ENCODE measurements at places on chromosomes 7 and 10.

DNA sequence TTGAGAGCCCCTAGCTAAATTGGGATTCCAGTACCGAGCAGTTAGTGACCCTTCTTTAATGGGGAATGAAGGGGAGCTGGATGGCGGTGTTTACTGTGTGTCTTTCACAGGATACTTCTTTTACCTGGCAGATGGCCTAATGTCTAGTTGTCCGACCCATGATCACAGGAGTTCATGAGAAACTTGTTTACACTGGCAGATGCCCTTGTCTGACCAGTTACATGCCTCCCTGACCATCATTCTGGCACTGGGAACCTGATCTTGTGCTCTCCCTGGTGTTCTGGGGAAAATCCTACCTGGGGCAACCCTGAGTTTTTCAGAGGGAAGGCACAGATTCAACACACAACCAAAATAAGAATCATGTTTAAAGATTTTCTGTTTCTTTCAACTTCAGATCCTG, 120.1 kb upstream of the SLC13A1 start:
- DNase-seq: no peak

DNA sequence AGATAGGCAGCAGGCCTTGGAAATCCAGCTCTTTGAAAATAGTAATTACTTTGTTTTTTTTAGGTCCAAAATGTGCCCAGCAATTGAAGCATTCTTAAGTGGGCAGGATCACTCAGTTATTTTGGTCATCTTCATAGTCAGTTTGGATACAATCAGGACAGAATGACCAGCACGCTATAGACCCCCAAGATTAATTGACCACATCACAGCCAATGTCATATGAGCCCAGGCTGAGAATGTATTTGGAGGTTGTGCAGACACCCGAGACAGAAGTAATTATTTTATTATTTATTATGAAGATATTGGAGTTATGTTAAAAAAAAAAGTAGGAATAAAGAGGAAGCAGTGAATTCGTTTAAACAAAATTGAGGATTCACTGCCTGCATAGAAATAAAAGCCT, 93.3 kb upstream of the PFKP start:
- DNase-seq: no peak

DNA sequence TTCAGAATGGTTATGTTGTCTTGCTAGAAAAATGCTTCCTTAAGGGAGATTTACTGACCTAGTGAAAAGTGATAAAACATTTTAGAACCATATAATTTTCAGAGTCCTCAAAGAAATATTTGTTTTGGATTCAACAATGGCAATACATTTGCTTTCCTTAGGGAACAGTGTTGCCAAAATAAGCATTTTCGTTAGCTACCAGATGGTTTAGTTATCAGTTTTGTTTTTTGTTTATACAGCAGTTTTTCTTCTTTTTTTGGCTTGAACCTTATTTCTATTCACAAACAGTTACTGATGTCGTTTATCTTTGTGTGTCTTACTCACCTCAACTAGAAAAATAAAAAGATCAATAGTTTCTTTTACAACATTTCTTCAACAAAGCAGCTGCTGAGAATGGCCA, 48.6 kb downstream of the EXOC4 start:
- no peak for DNase-seq

DNA sequence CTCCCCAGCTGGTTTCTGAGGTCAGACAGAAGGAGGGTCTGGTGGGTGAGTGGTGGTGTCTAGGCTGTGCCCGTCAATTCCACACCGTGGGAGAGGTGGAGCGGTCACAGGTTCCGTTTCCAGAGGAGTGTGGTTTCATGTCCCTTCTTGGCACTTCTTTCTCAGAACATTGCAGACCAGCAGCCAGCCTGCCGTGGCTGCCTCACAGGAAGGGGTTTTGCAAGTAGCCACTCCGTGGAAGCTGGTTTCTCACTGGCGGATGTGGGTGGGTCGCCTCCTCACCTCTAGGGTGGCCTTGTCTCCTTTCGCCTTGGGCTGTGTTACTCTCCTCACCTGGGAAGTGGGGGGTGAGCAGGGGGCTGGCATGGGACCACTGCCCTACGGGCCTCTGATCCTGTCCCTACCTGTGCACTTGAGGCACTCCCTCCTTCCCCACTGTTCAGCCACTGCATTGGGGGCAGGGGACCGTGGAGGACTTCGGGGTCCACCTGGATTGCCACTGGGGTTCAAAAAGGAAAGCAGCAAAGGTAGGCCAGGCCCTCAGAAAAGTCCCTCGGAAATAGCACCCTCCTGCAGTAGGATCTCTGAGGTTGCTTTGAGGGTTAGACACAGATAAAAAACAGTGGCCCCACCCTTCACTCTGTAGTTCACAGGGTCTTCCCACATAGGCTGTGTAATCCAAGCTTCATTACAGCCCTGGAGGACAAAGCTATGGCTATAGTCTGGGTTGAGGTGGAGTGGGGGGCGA, 33.9 kb downstream of the TSPAN14 start:
- DNase-seq: no peak

DNA sequence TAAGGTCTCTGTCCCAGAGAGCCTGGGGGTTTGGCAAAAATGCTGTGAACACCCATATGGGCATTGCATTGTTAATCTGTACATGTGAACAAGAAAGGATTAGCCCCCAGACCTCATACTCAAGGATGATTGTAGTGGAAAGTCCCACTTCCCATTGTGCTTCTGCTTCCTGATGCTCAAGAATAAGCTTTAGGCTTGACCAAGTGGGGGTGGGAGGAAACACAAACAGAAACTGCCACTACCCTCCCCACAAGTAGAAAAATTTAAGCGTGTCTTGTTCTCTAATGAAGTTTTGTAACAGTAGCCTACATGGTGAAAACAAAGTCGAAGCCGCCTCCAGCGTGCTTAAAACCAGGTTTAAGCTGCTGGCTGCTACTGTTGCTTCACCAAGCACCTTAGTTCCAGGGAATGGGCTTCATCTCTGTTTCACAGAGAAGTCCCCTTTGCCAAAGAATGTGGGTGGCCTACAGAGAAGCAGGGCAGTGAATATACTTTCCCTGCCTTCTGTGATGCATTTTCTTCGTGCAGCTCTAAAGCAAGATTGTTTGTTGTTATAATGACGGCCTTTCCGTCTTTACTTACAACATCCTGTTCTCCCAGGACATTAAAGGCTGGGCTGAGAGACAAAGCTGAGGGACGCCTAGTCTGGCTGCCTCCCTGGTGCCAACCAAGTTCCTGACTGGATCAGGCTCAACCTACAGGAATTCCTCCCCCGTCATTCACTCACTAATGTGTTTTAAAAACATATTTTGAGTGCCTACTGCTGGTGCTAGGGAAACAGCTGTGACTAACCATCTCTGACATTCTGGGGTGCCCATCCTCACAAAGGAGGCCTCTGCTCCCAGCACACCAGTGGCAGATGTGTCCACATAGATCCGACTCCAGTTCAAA, 32.1 kb upstream of the CCSER2 start:
- no peak for DNase-seq

DNA sequence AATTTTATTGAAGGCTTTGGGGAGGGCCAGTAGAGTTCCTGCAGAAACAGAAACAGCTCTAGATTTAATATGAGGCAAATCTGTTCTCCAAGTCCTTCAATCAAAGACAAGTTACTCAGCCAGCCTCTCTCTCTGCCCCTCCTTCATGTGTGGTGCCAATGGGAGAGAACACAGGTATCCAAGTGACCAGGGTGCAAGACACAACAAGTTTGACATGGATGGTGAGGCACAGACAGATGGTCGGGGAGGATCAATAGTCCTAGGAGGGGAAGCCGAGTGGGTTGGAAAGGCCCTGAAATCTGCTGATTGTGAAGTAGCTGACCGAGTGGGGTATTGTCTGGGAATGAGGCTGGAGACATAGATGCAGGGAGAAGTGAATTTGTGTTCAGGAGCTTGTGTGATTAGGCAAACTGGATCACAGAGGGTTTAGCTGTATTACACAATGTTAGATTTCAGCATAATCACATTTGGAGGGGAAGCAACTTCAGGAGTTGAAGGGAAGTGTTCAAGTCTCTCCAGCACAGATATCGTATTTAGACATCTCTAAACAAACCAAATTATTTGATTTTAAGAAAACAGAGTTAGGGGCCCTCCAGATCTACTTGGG, 1.5 kb downstream of the GIMAP1 start:
- no peak for DNase-seq

All from NCI-H187 (cell line).